ENCODE measurements at places on chromosomes 4 and X.

- DNase-seq = no peak
Measured at GRCh38 chrX:101252634-101253033, 33.0 kb downstream of the DRP2 start.

GRCh38 chr4:5662555-5662954 lies 45.8 kb downstream of the EVC2 start:
- DNase-seq = no peak

GRCh38 chr4:159495515-159496236 lies 392.8 kb downstream of the RAPGEF2 start:
- no peak for DNase-seq

GRCh38 chrX:44903107-44903506 lies 30.1 kb downstream of the KDM6A start:
- DNase-seq = no peak

DNA sequence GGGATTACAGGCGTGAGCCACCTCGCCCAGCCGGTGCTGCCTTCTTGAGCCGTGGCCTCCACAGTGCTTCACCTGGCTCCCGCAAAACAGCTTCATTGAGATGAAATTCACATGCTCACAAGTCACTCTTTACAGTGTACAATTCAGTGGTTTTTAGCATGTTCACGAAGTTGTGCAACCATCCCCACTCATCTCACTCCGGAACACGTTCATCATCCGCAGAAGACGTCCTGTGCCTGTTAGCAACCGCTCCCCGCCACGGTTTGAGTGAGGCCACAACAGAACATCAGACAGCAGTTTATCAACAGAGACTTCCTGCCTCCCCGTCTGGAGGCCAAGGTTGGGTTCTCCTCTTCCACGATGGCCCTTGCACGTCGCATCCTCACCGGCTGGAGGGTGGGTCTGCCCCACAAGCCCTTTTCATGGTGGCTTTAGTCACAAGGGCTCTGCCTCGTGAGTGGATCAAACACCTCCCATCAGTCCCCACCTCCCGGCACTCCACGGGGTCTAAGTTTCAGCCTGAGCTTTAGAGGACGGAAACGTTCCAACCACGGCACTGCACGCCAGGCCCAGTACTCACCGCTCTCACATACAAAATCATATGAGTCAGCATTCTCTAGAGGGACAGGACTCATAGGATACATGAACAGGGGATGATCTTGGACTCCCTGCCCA lies 29.6 kb upstream of the SPON2 start:
- no peak for DNase-seq

DNA sequence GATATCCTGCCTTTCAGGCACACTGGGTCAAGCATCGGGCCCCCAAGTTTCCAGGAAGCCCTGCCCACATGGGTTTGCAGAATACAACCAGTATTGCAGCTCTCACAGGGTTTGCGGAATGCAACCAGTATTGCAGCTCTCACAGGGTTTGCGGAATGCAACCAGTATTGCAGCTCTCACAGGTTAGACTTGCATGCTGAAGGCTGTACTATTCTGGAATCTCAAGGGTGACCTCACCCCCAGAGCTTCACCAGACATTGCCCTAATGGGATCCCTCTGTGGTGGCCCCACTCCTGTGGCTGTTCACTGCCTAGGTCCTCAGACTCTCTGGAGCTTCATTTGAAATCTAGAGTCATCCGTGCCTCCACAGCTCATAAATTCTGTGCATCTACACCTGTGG lies 640.7 kb upstream of the ATOH1 start:
- no peak for DNase-seq

- DNase-seq = no peak
Measured at GRCh38 chrX:54446084-54446483, 5.9 kb downstream of the TSR2 start.

GRCh38 chrX:45986971-45987370 lies 558.2 kb downstream of the ZNF674 start:
- no peak for DNase-seq

DNA sequence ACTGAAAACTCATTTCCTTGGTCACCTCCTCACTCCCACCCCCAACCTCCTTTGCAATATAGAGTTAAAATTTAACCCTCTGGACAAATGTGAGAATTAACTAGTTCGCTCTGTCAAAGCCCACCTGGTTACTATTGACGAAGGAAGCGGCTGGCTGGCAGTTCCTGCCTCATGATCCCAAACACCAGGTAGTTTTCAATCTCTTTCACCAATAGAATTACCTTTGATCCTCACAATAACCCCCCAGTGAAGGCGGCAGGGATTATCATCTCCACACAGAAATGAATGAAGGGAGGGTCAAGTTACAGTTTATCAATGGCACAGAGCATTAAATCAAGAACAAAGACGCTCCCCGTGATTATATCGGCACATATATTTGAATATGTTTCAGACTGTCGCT lies 65.7 kb upstream of the TTC29 start:
- DNase-seq = no peak

DNA sequence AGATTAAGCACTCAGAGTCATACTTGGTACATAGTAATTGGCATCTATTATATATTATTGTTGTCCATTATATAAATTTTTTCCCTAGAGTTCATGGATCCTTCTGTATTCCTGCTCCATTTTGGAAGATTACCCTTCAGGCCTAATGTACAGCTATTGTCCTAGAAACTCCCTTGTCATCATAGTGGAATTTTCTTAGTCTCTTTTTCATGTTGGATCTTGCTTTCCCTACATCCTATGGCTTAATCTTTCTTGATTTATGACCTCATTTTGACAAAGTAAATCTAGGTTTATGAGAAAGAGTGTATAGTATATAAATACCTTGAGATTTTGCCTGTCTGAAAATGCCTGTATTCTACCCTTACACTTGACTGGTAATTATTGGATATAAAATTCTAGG lies 22.1 kb downstream of the ARMCX4 start:
- DNase-seq = no peak

GRCh38 chrX:108322234-108322633 lies 116.0 kb downstream of the COL4A6 start:
- no peak for DNase-seq

- DNase-seq = peak; percentile 64
Measured at GRCh38 chr4:88283661-88284438, 511 bp downstream of the PPM1K start.

DNA sequence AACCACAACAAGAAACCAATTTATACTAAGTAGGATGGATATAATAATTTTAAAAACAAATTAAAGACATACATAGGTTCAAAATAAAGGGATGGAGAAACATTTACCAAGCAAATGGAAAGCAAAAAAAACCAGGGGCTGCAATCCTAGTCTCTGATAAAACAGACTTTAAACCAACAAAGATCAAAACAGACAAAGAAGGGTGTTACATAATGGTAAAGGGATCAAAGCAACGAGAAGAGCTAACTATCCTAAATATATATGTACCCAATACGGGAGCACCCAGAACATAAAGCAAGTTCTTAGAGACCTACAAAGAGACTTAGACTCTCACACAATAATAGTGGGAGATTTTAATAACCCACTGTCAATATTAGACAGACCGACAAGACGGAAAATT lies 66.6 kb downstream of the ATRX start:
- no peak for DNase-seq

DNA sequence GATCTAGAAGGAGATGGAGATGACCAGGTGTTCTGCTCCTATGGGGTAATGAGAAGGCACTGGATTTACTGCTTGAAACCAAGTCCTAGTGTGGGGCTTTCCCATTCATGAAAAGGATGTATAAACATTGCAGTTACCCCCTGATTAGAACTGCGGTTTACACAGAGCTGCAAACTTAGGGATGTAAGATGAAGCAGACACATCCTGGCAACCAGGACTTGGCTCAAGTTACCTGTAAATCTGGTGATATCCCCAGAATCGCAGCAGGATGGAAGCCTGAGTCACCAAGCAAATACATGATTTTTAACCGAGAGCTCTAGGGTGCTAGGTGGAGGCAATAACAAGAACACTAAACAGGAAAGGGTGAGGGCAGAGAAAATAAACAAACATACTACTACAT lies 178.6 kb upstream of the MAMLD1 start:
- DNase-seq = no peak

DNA sequence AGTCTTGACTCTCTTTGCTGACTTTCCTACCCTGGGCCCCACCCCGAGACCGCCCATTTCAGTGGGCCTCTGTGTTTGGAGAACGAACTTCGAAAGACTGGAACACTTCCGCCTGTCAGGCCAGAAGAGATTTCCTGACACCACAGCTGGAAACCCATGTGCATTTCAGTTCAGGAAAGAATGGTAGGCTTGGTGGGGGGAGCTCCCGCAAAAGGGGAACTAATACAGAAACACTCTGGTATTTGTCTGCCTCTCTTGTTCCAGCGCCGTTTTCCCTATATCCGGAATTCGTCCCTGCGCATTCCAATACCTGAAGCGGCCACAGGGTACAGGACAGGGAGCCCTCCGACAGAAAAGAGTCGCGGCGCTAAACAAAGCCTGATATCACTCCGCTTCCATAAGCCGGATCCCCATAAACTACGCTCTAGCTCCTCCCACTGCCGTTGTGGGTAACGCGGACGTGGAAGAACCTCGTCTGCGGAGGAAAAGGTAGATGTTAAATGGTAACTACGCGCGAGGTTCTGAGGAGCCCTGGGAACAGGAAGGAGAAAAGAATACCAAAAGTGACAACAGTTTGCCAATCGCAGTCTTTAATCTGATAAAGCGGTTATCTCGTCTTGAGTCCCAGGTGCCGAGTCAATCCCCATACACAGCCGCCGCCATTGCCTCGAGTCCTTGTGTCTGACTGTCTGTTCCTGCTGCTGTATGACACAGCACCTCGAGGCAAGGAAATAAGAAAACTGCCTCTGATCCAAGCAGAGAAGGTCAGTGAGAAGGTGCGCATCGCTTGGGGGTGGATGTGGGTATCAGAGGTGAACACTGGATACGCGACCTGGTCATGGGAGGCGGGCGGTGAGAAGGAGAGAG lies at the start of gene ARMCX5:
ARMCX5 (plus strand) TSS at position 432 of the 867 bp plus-strand sequence. CDS start 2,627 bp downstream, outside the sequence.
- peak; percentile 83 for DNase-seq

DNA sequence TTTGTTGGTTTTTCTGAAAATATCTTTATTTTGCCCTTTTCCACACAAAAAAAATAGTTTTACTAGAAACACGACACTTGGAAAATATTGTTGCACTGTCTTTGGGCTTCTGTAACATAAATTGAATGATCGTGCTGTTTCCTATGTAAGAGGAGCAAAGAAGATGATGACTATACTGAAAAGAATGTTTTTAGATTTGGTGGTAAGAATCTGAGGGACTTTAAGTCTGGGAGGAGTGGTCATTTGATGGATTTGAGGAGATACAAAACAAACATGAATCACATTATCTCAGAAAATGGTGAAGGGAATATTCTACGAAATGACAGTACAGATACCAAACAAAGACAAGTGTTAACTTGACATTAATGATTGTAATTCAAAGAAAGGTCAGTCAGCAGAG lies 328.8 kb downstream of the ADAM29 start:
- no peak for DNase-seq

DNA sequence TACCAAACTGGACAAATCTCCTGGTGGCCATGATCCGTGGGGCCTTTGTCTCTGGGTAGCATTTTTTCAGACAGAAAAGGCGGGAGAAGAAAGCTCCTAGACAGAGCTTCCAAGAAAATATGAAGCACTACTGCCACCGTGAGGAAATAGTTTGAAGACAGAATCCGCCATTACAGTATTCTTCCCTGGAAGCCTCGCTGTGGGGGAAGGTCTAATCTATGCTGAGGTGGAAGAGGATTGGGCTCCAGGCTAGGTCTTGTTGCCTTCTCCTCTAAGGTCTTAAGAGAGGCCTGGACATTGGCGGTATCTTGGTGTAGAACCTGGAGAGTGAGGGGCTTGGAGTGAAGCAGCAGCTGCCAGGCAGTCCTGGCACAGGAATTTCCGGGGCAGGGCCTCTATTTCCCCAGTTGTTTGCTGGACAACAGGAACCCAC lies 218.9 kb downstream of the OR13H1 start:
- no peak for DNase-seq

DNA sequence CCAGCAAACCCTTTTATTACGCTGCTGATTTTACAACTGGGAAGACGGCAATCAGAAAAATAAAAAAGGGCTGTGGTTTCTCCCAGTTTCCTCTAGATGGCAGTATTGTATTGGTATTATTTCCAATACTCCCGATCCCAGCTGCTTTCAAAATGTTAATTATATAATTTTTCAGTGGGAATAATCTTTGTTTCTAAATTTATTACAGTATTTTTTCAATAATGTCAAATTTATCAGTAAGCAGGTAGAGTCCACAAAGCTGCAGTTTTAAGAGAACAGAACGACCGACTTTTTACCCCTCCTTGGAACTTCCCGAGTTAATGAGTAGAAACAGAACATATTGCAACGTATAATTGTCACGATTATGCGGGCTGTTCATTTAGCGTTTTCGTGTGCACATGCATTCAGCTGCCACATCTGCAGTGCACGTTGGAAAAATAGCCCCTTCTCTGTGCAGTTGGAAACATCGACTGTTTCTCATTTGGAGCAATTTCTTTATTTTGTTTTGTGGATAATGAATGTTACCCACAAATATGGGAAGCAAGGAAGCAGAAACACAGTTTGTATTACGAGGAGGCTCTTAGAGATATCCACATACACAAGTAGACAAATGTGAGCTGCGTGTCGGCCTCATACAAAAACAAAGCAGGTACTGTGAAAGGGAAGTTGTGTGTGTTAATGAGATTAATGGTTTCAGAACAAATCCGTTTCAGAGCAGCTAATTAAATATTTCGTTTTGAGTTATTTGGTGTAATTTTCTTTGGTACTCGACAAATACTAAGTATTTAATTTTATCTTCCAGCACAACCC lies 188.0 kb downstream of the STIM2 start:
- peak; percentile 46 for DNase-seq

DNA sequence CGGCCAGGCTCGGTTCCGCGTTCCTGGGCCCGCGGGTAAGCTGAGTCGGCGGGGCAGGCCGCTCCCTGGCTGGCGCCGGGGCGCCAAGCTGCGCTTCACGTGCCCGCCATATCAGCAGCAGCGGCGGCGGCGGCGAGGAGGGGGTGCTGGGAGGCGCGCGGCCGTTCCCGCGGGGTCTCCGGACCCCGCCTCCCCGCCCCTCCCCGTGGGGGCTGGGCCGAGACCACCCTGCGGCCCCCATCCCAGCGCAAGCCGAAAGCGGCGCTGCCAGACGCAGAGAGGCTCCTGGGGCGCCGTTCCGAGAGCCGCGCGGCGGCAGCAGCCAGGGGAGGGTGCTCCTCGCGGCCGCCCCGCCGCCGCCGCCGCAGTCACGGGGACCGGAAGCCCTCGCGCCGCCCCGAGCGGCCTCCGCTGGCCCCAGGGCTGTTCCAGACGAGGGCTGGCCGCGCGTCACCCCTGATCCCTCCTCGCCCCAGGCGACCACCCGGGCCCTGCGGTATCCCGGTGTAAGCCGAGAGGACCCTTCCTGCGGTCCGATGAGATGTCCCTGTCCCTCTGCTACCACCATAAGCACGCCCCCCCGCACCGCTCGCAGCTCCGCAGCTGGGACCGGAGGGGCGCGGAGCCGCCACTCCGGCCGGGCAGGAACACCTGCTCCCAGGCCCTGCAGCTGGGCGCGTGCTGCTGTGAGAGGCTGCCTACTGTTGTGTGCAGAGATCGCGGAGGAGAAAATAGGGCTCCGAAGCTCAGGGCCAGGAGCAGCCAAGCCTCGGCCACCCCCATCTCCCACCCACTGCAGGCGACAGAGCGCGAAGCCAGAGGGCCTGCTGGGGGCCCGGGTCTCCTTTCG lies 7.5 kb upstream of the BCOR start:
- DNase-seq = no peak

- DNase-seq = no peak
Measured at GRCh38 chr4:75878246-75878756, 24.0 kb downstream of the PPEF2 start.

- peak; percentile 25 for DNase-seq
Measured at GRCh38 chrX:125998432-125998831, 167.7 kb downstream of the DCAF12L2 start.
